Midbrain (tissue), 1 donor: ENCODE measurements at places on chromosomes 11 and 22.

DNA sequence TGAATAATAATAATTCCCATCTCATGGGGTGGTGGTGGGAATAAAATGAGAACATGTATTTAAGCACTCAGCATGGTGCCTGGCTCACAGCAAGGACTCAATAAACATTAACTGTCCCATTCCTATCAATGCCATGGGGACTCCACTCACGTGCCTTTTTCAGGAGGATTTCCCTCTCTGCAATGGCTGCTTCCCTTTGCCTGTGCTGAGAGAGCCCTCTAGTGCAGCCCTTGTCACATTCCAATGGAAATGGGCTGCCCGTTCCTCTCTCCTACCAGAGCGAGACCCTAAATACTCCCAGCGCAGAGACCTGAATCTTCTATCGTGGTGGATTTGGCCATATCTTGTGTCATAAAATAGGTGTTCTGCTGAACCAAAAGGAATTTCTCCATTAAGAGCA lies 621.5 kb upstream of the B3GAT1 start:
- DNase-seq: peak; percentile 68

DNA sequence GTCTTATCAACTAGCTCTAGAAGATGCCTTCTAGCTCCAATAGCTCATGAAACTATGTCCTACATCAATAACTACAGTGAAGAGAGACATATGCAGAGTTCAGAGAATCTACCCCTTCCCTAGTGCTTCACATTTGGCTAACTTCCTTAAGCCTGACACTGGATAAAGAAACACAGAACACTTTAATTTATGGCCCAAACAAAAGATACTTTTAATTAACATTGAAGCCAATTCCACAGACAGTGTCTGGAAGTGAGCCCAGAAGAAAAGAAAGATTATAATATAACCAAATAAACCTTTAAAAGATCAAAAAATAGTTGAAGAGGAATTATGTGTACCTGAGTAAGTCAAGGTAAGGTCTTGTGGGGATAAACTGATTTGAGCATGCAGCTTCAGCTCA lies 255.2 kb downstream of the C11orf87 start:
- no peak for DNase-seq

DNA sequence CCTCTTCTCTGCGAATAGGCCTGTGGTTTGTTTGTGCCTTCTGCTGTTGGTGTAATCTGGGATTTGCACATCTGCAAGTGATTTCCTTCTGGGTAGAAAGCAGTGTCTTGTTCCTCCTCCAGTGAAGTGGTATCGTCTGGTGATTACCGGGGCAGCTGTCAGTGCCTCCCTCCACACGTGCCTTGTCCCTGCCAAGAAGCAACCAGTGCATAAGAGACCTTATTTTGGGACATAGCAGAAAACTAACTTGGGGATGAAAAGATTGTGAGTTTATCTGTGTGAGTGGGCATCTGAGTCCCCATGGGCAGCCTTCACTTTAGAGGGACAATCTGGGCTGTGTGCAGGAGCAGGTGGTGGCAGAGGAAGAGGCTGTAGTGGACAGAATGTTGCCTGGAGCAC lies 71.5 kb upstream of the SORL1-AS1 start:
- peak; percentile 21 for DNase-seq

DNA sequence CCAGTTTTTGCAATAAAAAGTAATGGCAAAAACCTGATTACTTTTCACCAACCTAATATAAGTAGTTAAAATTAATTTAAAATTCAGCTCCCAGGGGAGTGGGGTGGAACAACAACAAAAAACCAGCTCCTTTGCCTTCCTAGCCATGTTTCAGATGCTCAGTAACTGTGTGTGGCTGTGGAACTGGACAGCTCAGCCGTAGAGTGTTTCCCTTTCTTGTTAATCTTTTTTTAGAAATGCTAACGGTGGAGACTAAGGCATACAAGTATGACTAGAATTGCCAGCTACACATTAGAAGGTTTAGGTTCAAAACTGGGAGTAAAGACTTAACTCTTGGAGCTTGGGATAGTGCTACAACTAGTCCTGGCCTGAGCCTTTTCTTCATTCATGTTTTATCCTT lies 45.0 kb downstream of the PPP6R3 start:
- no peak for DNase-seq

- no peak for DNase-seq
These were observed 73.2 kb upstream of the CLDN5 start for GRCh38 chr22:19597399-19597735.

- no peak for DNase-seq
These were observed 49.2 kb downstream of the CNTN5 start for GRCh38 chr11:99069856-99070444.

DNA sequence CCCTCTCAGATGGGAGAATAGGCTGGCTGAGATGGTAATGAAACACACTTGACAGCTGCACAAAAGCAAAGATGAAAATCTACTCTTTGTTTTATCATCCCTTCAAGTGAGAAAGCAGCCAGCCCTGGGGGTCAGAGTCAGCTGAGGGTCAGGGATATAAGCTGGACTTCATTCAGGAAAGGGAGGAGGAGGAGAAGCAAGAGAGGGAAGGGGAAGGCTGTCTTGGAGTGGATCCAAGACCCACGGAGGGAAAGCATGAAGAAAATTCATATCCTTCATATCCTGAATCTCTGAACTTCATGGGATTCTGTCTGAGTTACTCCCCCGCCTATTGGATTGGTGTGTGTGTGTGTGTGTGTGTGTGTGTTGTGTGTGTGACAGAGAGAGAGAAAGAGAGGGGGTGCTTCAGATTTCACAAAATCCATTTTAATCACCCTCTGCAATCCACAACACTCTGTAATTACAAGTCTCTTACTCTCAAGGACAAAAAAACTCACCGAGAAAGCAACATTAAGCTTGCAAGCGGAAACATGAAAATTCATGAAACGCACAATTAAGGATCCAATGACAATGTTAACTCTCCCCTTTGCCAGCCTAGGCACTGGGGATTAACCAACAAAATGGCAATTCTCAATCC lies 327.7 kb downstream of the TENM4 start:
- no peak for DNase-seq

DNA sequence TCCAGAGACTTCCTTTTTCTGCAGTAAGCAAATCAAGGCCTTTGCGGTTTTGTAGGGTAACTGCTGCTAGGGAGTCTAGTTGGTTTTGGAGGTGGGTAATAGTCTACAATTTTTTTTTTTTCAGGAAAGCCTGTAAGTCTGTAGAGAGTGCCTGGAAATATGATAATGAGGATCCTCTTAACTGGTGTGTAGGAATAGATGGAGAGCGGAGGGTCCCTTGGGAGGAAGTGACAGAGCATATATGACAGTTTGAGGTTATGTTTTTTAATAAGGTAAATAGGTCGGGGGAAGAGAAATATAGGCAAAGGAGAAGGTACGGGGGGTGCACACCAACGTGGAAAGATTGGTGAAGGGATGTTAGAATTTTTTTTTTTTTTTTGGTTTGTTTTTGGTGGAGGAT lies 25.9 kb downstream of the ZNF195 start:
- DNase-seq: no peak

DNA sequence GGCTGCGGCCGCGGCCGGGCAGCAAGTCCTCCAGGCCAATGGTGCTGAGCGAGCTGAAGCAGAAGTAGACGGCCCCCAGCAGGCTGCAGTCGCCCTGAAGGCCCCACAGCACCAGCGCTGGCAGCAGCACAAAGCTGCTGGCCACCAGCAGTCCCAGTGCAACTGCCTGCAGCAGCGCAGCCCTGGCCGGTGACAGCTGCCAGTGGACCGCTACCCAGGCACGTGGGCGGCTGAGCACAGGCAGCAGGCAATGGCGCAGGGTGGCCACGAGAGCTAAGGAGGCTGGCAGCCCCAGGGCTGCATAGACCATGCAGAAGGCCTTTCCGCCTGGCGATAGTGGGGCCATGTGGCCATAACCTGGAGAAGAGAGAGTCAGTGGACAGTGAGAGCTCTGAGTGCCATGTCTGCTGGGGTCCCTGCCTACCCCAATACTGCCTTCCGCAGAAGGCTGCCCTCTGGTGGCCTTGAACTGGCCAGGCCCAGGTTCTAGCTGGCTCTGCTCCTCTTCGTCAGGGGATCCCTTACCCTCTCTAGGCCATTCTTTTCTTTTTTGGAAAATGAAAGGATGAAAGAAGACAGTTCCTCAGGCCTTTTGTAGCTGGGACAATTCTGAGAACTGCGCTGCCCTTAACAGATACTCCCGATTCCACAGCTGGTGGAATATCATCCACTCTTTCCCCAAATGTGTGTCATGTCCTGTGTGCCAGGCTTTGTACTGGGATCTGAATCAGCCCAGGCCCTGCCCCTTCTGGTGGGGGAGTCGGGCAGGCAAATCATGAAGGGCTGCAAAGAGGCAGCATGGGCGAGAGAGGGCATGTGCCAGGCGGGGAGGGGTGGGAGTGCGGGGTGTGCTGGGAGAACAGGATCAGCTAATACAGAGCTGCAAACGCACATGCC lies 1.8 kb downstream of the KCNK7 start:
- DNase-seq: peak; percentile 58

GRCh38 chr11:68298659-68299516 lies 13.5 kb upstream of the LRP5 start:
- no peak for DNase-seq

DNA sequence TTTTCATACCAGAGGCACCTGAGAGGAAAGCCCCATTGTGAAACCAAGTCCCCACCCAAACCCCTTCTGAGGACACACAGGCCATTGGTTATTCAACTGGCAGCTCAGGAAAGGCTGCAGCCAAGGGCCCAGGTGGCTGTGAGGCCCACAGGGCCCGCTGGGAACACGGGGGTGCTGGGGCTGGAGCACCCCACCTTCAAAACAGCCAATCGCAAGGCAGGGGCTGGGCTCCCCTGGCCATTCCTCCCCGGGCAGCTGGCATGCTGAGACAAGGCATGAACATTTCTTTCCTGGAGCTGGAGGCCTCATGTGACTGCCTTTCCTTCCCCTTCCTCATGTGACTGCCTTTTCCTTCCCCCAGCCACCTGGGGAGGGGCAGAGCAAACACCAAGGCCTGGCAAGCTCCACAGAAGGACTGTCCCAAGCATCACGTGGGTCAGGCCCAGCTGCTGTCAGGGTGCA lies 76.9 kb downstream of the PIWIL3 start:
- DNase-seq: peak; percentile 2

GRCh38 chr11:117908109-117908895 lies 20.9 kb downstream of the TMPRSS13 start:
- no peak for DNase-seq

GRCh38 chr11:20443596-20443995 lies 56.1 kb downstream of the PRMT3 start:
- peak; percentile 31 for DNase-seq

DNA sequence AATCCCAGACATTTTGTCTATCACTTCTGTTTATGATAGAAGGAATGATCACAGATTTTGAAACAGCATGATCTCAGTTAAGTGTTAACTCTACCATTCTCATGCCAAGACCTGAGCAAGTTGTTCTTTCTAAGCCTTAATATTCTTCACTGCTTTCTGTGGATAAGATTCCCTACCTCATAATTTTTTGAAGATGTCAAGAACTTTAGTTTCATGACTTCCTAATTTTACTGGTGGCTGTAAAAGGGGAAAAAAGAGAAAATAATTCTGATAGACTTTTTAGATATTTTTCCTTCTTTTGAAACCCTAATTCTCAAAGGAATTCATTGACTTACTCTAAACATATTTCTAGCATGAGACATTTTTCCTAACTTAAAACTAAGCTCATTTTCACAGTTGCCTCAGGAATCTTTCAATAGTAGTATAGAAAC lies 520.0 kb upstream of the LUZP2 start:
- no peak for DNase-seq
